Activated CD4-positive, alpha-beta memory T cell treated with anti-CD3 and anti-CD28 coated beads, Interleukin-2, amount 10 ng/mL, durations not matched to agents 7 days and 5 days (primary cell): ENCODE measurements at places on chromosomes 5 and 9. TPM values are rescaled to one million over a fixed set of nuclear protein-coding genes. Genes with fewer than 3 reads are reported as not detected.

GRCh38 chr9:128124873-128125579, 2.5 kb downstream of the PTGES2 start:
- H3K27me3 ChIP-seq: no peaks in the 10 kb centered on the region
- no peak overlapping the region for H3K4me3 ChIP-seq
- H3K4me1 ChIP-seq: peaks cover 34% of the 10 kb centered on the region
- peak; percentile 54 for DNase-seq

GRCh38 chr5:35634326-35634725, 16.7 kb downstream of the SPEF2 start:
- no peak overlapping the region for H3K4me3 ChIP-seq
- H3K4me1 ChIP-seq: no peaks in the 10 kb centered on the region
- no peaks in the 10 kb centered on the region for H3K27me3 ChIP-seq
- peaks cover 77% of the 10 kb centered on the region for H3K36me3 ChIP-seq
- DNase-seq: no peak

Gene GCNT1
- 14.4 TPM for total RNA-seq

DNA sequence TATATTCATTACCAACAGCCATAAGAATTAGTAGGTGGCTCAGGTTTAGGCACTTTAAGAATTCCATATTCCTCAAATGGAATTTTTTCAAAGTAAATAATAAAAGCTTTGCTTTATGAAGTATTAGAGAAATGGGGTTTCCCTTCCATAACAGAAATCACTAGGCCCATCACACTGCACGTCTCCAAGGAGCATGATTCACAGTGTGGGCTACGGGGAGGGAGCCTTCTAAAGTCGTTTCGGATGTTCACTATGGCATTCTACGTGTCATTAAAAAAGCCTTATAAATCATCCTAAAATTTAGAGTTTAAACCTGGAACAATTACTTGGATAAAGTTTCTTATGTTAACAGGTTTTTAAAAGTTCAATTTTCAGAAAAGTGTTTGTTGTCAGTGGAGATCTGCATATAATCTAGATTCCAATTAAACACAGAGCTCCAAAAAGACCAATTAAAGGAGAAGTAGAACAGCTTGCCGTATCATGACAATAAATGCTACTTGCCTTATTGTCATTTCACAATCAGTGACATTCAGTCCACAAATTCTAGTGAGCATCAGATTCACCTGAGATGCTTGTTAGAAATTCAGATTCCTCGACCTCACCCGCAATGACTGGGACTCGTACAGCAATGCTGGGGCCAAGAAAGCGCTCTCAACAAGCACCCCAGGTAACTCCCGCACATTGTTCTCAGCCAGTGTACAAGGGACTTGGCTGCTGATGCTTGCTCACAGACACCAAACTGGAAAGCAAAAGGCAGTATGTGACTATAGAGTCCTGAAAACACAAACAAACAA, 115.7 kb downstream of the NFIB start:
- no peaks in the 10 kb centered on the region for H3K36me3 ChIP-seq
- DNase-seq: no peak
- H3K4me3 ChIP-seq: no peak overlapping the region
- no peaks in the 10 kb centered on the region for H3K4me1 ChIP-seq
- no peaks in the 10 kb centered on the region for H3K27me3 ChIP-seq

Gene CSF1R
- not detected for total RNA-seq

Gene OGN
- not detected for total RNA-seq

DNA sequence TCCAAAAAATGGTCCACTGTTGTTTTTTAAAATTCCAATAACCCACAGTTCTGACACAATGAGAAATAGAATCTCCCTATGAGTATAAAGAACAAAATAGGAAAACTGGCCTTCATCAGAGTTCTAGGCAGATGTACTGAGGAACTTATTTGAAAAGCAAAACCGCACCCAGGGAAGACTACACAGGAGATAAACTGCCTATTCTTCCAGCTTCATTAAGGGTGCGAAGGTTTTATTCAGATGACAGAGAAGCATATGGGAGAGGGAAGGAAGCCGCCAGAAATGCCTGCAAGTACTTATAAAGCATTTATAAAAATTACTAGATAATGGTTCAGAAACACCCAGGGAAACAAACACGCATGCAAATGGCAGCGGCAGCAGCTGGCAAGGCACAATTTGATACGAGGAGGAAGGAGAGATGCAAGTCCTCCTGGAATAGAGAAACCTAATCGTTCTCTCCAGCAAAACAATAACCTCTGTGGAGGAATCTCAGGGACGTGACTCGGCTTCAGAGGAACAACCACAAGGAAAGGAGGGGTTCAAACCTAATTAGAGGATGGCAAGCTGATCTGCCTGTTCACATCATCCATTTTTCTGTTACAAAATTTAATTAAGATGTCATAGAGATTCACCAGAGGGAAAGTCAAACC, 9.0 kb downstream of the TTLL11 start:
- H3K36me3 ChIP-seq: no peaks in the 10 kb centered on the region
- no peak overlapping the region for H3K4me3 ChIP-seq
- DNase-seq: no peak
- H3K4me1 ChIP-seq: no peaks in the 10 kb centered on the region
- no peaks in the 10 kb centered on the region for H3K27me3 ChIP-seq

Gene SVEP1
- not detected for total RNA-seq

DNA sequence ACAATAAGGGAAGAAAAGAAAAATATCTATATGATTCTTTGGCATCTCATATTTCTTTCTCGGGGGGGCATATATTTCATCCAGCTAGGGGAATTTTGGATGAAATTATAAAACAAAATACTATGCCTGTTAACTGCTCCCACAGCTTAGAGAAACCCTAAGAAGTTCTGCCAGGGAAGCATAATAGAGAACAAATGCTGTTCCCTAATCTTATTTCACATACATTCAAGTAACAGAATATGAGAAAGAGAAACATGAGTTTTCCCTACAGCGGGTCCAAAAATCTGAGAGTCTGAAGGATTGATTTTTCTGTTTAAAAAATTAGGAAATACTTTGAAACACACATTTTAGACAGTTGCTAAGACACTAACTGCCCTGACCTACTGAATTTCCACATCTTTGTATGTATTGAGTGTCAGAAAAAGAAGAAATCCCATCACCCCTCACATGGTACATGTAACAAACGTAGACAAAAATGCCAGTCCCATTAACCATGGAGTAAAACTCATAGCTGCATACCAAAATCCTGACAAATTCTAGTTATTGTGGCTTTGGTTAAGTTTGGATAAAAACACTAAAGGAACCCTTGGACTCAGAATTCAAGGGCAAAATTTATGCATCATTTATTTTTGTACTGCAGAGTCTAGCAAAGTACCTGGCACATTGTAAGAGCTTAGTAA, 620.2 kb upstream of the DMAC1 start:
- no peaks in the 10 kb centered on the region for H3K4me1 ChIP-seq
- no peak for DNase-seq
- H3K4me3 ChIP-seq: no peak overlapping the region
- H3K27me3 ChIP-seq: no peaks in the 10 kb centered on the region
- H3K27ac ChIP-seq: no peak overlapping the region
- H3K36me3 ChIP-seq: no peaks in the 10 kb centered on the region

Gene SPINK1
- not detected for total RNA-seq

DNA sequence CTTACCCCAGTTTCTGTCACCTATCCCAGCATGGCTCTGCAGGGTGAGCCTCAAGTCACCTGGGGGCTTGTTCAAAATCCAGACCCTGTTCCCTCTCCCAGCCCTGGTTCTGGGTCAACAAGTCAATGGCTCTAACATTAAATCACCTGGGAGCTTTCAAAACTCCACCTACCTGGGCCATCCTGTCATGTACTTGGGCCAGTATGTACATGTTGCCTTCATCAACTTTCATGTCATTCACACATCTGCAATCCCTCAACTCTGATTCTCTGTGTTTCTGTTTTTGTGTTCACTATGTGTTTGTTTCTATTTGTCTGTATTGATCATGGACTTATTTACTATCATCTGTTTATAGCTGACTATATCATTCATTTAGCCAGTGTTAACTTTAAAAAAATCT, 2.1 kb upstream of the SH3GLB2 start:
- H3K27ac ChIP-seq: no peak overlapping the region
- peaks cover 25% of the 10 kb centered on the region for H3K4me1 ChIP-seq
- no peak overlapping the region for H3K4me3 ChIP-seq

Gene TLE1
- 0.53 TPM for total RNA-seq

DNA sequence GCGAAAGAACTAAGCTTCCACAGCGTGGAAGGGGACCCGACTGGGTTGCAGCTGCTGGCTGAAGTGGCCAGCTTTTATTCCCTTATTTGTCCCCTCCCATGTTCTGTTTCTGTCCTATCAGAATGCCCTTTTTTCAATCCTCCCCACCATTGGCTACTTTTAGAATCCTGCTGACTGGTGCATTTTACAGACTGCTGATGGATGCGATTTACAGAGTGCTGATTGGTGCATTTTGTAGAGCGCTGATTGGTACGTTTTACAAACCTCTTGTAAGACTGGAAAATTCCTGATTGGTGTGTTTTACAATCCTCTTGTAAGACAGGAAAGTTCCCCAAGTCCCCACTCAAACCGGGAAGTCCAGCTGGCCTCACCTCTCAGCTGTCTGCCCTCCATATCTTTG, 50.7 kb downstream of the KLF9 start:
- H3K36me3 ChIP-seq: peaks cover 12% of the 10 kb centered on the region
- no peaks in the 10 kb centered on the region for H3K27me3 ChIP-seq
- no peak overlapping the region for H3K4me3 ChIP-seq
- no peak for DNase-seq

GRCh38 chr9:90000925-90001324, 396.1 kb downstream of the GADD45G start:
- no peak overlapping the region for H3K4me3 ChIP-seq
- H3K36me3 ChIP-seq: no peaks in the 10 kb centered on the region
- H3K27me3 ChIP-seq: peaks cover 11% of the 10 kb centered on the region
- H3K4me1 ChIP-seq: peaks cover 28% of the 10 kb centered on the region
- no peak for DNase-seq

GRCh38 chr5:160315968-160316367, 3.6 kb upstream of the CCNJL start:
- peaks cover 47% of the 10 kb centered on the region for H3K27me3 ChIP-seq
- H3K36me3 ChIP-seq: no peaks in the 10 kb centered on the region
- peaks cover 7% of the 10 kb centered on the region for H3K4me1 ChIP-seq
- no peak for DNase-seq

Gene SLC12A2
- 14.8 TPM for total RNA-seq

DNA sequence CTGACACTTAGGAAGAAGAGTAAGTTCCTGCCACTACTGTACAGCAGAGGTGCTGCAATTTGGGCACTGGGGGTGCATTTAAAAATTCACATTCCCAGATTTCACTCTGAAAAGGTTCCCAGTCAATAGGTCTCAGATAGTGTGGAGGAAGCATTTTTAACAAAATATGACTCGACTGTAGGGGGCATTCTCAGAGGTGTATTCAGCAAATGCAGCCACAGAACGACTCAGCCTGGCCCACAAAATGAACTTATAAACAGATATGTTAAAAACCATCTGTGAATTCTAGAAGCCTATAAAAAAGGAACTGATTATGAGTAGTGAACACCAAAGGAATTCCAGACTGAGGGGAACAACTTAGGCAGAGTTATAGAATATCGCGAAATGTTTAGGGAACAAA, 31.1 kb downstream of the MLLT3 start:
- no peak overlapping the region for H3K27ac ChIP-seq
- no peak overlapping the region for H3K4me3 ChIP-seq
- H3K4me1 ChIP-seq: no peaks in the 10 kb centered on the region
- H3K27me3 ChIP-seq: no peaks in the 10 kb centered on the region
- H3K36me3 ChIP-seq: peaks cover 39% of the 10 kb centered on the region

Gene HTR1A
- total RNA-seq: not detected

Gene GLIPR2
- 48.0 TPM for total RNA-seq

GRCh38 chr9:115671236-115671962, 482.2 kb upstream of the PAPPA start:
- no peak overlapping the region for H3K27ac ChIP-seq
- no peak overlapping the region for H3K4me3 ChIP-seq
- H3K36me3 ChIP-seq: no peaks in the 10 kb centered on the region
- no peaks in the 10 kb centered on the region for H3K4me1 ChIP-seq

GRCh38 chr5:111680737-111681413, 76.1 kb downstream of the NREP start:
- H3K27ac ChIP-seq: no peak overlapping the region
- H3K4me3 ChIP-seq: no peak overlapping the region
- H3K27me3 ChIP-seq: peaks cover 4% of the 10 kb centered on the region
- H3K4me1 ChIP-seq: no peaks in the 10 kb centered on the region
- H3K36me3 ChIP-seq: no peaks in the 10 kb centered on the region

GRCh38 chr5:99747342-99747741, 787.8 kb upstream of the FAM174A start:
- no peaks in the 10 kb centered on the region for H3K4me1 ChIP-seq
- H3K27me3 ChIP-seq: no peaks in the 10 kb centered on the region
- no peaks in the 10 kb centered on the region for H3K36me3 ChIP-seq

Gene NUTM2G
- total RNA-seq: not detected

DNA sequence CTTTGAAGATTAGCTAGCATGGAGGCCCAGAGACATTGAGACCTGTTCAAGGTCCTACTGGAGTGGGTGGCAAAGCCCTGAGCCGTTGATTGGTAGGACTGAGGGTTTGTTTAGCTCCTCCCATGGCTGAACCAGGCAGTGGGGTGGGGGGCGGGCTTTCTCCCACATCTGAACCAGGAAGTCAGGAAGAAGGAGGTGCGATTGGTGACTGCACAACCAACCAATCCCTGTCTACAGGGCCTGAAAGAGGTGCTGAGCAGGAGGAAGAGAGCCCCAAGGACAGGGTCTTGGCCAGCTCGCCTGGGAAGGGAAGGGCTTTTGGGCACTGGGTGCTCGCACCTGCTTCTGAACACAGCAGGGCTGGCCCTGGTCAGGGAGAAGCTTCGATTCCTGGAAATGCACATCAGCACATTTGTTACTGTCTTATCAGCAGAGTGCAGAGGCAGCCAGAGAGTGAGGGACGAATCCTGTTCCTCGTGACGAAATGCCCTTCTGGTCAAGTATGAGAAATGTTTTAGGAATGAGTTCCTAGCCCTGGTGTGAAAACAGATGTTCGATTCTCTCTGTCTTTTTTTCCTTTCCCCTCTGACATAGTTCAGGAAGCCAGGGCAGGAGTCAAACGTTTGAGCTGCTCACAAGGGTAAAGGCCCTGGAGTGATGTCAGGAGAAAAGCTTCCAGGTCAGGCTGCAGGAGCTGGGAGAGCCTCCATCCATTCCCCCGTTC, 294.8 kb upstream of the KLF4 start:
- H3K27ac ChIP-seq: no peak overlapping the region
- no peak for DNase-seq
- H3K4me1 ChIP-seq: no peaks in the 10 kb centered on the region

Gene FOXD4L4
- not detected for total RNA-seq

GRCh38 chr5:16550316-16550952, 66.4 kb downstream of the RETREG1 start:
- H3K4me1 ChIP-seq: no peaks in the 10 kb centered on the region
- H3K27ac ChIP-seq: no peak overlapping the region
- peak; percentile 40 for DNase-seq
- no peak overlapping the region for H3K4me3 ChIP-seq

Gene SEC16A
- total RNA-seq: 56.1 TPM

DNA sequence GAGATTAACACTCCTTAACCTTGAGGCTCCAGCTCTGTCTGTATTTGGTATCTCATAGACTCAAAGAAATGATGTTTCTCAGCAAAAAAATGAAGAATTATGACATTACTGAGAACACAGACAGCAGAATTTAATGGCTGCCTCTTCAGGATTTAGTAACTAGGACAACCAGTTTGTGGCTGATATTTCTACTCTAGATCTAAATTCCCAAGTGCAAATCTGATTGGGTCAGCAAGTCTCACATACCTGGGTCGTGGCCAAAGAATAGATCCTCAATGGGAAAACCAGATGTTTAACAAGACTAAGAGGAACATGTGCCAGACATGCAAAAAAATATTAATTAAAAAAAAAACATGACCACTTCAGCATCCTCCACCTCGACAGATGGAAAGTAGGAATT, 608.9 kb downstream of the DTWD2 start:
- no peak overlapping the region for H3K27ac ChIP-seq
- H3K27me3 ChIP-seq: no peaks in the 10 kb centered on the region
- H3K4me1 ChIP-seq: no peaks in the 10 kb centered on the region
- H3K36me3 ChIP-seq: no peaks in the 10 kb centered on the region
- no peak overlapping the region for H3K4me3 ChIP-seq
- no peak for DNase-seq
